ENCODE measurements at places on chromosomes 13 and 19.

GRCh38 chr19:6318772-6319171 is 14.6 kb downstream of the ACER1 start:
- DNase-seq: no peak

DNA sequence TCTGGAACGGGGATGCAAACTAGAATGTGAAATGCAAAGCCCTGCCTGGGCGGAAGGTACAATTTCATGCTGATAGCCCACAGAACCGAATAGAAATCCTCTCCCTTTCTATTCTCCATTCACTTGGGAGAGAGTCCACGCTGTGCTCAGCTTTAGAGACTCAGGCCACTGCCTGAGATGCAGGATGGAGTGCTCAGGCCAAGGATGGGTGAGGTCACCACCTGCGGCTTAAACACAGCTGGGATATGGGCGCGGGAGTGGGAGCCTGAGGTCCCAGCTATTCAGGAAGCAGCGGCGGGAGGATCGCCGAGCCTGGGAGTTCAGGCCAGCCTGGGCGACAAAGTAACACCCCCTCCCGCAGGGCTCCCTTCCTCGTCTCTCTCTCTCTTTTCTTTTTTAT is 446 bp upstream of the ZNF83 start:
- no peak for DNase-seq

- no peak for DNase-seq
These were observed 214.1 kb downstream of the COL4A1 start for GRCh38 chr13:110092831-110093247.

GRCh38 chr13:79780240-79780639 is 299.3 kb downstream of the NDFIP2 start:
- no peak for DNase-seq

DNA sequence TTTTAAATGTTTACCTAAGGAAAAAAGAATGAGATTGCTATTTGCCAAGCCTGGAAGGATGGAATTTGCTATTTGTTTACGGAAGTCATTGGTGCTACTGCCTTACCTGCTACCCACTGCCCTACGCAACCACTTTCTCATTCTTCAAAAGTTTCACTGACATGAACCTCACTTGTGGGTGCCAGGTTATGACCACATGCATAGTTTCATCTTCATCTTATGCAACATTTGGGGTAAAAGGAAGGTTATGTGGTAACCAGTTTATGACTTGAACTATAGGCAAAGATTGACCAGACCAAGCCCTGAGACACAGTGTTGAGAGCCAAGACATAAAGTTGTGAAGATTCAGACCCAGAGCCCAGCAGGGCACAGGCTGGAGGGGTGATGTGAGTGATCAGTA is 142.5 kb downstream of the LACC1 start:
- no peak for DNase-seq

GRCh38 chr13:24381541-24382265 is 72.3 kb downstream of the C1QTNF9 start:
- no peak for DNase-seq

DNA sequence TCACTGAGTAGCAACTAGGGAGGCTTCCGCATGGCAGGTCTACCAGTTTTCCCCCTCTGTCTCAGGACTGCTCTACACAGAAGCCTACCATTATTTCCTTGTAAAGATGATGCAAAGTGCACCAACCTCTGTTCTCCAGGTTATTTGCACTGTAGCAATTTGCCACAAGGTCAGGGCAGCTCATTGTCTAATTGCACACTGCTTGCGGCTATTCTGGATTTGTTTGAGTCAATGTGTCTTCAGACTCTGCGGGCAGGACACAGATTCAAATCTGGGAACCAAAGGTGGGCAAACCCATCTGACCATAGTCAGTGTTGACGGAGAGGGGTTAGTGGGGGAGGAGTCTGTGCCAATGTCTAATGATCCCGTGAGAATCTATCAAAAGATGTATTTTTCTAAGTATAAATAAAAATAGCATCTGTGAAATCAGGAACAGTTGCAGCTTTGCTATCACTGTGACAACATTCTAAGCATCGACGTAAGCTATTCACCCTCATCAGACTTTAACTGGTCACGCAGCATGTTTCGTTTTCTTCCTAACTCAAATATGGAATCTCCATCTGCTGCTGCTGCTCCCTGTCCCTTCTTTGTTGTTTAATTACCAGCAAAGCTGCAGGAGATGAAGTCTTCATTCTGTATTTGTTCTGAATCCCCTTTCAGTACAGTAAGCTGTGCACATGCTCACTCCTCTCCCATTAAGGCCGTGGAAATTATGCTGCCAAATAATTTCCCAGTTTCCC is 26.4 kb downstream of the CYSLTR2 start:
- no peak for DNase-seq

GRCh38 chr19:27906081-27906480 is 1306.9 kb downstream of the UQCRFS1 start:
- no peak for DNase-seq

DNA sequence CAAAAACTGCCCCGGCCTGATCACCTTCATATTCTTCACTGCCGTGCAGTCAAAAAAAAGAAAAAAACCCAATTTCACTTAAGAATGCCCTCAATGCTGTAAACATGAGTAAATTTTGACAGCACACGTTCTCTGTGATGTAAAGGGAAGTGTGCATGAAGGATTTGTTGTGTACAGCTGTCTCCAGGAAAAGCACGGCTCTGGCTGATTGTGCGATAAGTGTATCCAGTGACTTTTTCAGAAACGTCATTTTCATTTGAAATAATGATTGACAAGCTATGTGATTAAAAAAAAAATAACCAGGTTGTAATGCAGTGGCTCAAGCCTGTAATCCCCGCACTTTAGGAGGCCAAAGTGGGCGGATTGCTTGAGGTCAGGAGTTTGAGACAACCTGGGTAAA is 39.6 kb downstream of the ANKRD10 start:
- no peak for DNase-seq

GRCh38 chr19:43439032-43439708 is 24.5 kb downstream of the TEX101 start:
- DNase-seq: peak; percentile 50

GRCh38 chr13:20258963-20259288 is 26.8 kb upstream of the GJB6 start:
- DNase-seq: no peak

- no peak for DNase-seq
These were observed 26.9 kb downstream of the SIPA1L3 start for GRCh38 chr19:37933937-37934358.

DNA sequence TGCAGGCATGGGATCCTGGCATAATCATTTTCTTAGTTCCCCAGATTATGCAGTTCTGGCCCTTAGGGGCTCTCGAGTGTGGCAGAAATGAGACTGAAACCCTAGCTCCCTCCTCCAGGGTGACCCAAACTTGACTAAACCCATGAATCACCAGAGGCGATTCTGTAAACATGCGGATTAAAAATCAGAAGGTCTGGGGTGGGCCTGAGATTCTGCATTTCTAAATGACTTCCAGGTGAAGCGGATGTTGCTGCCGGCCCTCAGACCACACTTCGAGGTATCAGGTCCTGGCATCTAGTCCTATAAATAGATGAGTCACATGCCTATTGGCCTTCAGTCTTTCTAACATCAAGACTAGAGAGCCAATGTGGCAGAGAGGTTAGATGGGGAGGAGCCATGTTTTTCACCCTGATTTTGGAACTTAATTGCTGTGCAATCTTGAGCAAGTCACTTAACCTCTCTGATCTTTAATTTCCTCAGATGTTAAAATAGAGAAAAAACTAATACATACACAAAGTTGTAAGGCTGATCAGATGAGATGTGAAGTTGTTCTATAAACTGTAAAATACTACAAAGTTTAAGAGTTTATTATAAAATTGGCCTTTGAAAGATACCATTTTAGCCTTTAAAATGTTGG is 431.2 kb downstream of the FOXO1 start:
- DNase-seq: no peak

GRCh38 chr19:34254046-34254697 is at the start of gene GARRE1:
TSS of gene GARRE1 (plus strand) at chr19:34254554. CDS start at chr19:34300474, 45,920 bp downstream.
- DNase-seq: peak; percentile 76

GRCh38 chr19:495081-495401 is 1.2 kb upstream of the MADCAM1 start:
- no peak for DNase-seq

GRCh38 chr13:66113882-66114526 is 1116.1 kb downstream of the PCDH9 start:
- DNase-seq: no peak

- no peak for DNase-seq
These were observed 72.0 kb upstream of the MCF2L start for GRCh38 chr13:112896736-112897602.

DNA sequence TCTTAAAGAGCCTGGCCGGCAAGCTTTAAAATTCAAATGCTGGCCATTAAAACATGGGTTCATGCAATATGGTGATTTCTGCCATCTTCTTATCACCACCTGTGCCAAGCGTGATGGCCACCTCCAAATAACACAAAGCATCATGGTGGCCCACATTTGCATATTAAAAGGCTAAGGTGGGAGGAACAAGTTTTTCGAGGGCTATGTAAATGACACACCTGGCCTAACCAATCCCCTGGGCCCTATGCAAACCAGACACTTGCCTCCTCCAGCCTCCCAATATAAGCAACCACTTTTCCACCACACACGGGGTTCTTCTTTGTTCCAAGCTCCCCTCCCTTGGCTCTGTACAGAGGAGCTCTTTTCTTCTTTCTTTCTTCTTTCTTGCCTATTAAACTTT is 14.4 kb downstream of the LILRB4 start:
- DNase-seq: no peak
